ENCODE measurements at places on chromosomes 7 and 10.

DNA sequence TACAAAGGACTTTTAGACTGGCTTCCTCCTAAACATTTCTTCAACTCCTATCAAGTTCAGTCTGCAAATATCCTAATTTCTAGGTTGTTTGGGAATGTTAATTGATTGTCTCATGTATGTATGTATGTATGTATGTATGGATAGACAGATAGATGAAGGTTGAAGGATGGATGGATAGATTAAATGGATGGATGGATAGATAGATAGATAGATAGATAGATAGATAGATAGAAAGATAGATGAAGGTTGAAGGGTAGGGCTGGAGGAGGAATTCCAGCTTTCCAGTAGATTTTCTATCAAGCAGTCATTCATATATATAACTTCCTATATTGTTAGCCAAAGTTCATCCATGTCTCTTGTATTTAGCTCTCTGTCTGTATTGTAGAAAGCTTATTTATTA lies 85.8 kb downstream of the KAT6B start:
- DNase-seq: no peak

DNA sequence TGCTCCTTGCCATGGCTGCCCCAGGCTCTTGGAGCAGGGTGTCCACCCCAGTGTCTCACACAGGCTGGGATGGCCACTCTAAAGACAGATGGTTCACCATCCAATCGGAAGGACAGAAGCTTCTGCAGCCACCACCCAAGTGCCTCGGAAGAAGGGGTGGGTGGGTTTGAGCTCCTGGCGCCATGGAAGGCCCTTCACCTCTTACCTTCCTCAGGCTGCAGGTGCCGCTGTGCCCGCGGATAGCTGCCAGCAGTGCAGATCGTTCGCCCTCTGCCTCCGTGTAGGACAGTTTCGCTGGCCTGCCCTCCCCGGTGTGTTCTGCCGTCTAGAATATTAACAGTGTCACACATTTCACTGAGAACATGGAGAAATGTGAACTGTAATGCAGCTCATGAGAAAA lies 243.6 kb upstream of the GRB10 start:
- no peak for DNase-seq

DNA sequence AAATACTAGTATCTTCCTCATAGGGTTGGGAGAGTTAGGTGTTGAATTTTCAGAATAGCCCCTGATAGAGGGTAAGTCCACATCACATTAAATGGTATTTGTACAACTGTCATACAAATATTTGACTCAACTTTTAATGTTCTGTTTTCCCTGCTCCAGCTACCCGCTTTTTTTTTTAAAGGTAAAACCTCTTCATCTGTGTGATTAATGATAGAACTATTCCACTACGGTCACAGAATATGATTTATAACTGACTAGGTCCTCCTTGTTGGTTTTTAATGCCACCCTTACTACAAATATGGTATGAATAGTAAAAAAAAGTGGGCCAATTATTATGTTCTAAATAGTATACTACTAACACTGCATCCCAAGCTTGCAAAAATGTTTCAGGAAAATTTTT lies 15.6 kb upstream of the NRP1 start:
- no peak for DNase-seq

GRCh38 chr10:8776926-8777622 lies 722.6 kb downstream of the GATA3 start:
- DNase-seq: no peak

DNA sequence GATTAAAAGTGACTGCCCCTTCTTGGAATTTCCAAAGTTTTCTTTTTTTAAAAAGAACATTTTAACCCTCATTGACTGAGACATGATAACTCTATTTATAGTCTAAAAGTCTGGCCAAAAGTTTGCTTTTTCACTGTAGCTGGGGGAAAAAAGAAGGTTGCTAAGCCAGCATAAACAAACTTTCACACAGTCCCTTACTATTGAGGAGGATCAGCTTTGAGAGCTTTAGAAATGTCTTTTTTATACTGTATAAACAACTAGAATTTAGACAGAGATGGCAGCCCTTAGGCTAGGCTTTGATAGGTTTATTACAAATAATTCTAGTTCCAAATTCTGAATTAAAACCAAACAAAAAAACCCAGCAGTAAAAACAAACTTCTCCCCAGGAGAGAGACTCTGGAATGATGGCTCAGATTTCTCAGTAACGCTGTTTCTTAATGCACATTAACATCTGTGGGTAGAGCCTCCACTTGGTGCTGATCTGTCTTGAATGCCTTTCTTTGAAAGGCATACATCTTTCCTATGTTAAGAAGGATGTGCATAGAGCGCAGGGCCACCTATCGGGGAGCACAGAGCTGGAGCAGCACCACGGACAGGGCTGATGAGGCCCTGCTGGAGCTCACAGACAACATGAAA lies 100.9 kb upstream of the PDLIM1 start:
- peak; percentile 27 for DNase-seq

- no peak for DNase-seq
Observed at GRCh38 chr10:48516911-48517310, 88.0 kb downstream of the ARHGAP22 start.

DNA sequence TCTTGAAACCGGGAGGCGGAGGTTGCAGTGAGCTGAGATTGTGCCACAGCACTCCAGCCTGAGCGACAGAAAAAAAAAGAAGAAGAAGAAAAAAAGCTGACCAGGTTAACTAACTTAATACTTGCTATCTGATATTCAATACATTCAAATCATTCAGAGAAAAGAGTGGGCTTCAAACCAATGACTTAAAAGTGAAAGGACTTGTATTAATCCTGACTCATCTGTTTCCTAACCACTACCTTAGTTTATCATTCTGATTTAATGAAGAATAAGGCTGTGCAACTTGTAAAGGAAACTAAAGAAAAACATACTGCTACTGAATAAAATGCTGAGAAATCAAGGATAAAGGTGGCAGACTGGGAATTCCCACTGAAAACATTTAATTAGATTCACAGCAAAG lies 128.4 kb downstream of the NRBF2 start:
- no peak for DNase-seq

DNA sequence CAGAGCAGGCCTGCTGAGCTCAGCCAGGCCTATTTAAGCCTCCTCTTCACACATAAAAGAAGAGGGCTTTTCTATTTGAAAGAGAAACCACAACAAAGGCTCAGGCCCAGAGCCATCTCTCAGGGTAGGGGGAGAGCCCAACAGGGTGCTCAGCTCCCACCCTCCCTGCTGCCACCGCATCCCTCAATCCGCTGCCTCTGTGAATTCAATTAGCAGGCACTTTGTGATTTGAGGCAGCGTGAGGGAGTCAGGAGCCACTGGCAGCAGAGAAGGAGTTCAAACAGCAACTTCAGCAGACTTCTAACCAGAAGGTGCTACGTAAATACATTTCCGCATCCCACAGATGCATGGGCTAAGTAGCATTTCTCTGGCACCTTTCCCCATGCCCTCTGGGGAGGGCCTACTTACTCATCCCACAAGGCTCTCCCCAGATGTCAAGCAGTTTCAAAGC lies 45.2 kb downstream of the LRRC20 start:
- DNase-seq: peak; percentile 20

DNA sequence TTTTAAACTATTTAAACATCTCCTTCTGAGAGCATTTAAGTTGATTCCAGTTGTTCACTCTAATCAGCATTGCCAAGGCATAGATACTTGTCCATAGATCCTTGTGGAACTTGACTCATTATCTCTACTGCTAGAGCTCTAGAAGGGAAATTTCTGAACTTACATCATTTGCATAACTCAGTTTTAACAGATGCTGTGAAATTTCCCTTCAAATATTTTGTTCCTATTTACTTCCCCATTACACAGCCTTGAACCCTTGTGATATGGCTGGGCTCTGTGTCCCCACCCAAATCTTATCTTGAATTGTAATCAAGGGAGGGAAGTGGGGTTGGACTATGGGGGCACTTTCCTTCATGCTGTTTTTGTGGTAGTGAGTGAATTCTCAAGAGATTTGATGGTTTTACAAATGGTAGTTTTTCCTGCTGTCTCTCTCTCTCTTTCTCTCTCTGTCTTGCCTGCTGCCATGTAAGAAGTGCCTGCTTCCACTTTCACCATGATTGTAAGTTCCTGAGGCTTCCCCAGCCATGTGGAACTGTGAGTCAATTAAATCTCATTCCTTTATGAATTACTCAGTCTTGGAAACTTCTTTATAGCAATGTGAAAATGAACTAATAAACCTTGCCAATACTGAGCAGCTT lies 25.4 kb downstream of the INSIG1 start:
- DNase-seq: no peak

GRCh38 chr10:128711806-128712205 lies 585.6 kb upstream of the MKI67 start:
- peak; percentile 8 for DNase-seq

DNA sequence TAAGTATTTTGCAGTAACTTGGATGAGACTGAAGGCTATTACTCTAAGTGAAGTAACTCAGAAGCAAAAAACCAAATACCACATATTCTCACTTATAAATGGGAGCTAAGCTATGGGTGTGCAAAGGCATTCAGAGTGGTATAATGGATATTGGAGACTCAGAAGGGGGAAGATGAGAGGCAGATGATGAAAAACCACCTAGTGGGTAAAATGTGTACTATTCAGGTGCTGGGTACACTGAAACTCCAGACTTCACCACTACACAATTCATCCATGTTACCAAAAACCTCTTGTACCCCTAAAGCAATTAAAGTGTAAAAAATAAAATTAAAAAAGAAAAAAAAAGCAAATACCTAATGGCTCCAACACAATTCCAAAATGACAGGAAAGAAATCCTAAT lies 351.7 kb downstream of the NXPH1 start:
- DNase-seq: no peak

- DNase-seq: no peak
Observed at GRCh38 chr7:127816354-127817190, 164.6 kb downstream of the SND1 start.

GRCh38 chr10:24726626-24727025 lies 2.9 kb upstream of the ARHGAP21 start:
- no peak for DNase-seq

DNA sequence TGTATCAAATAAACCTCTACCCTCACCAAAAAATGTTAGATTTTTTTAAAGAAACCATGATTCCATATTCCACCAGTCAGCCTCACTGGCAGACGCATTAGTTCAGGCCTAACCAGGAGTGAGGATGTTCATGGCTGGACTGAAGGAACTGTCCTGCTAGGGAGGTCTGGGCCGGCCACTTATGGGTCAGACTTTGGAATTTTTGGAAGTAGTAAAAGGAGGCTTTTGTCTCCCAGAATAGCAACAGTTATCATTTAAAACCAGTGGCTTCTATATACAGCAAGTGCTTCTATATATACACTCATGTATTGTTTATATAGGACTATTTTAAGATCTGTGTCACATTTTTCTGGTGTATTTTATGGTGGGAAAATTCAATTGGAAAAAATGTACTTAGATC lies 120.5 kb downstream of the CNNM2 start:
- DNase-seq: no peak

DNA sequence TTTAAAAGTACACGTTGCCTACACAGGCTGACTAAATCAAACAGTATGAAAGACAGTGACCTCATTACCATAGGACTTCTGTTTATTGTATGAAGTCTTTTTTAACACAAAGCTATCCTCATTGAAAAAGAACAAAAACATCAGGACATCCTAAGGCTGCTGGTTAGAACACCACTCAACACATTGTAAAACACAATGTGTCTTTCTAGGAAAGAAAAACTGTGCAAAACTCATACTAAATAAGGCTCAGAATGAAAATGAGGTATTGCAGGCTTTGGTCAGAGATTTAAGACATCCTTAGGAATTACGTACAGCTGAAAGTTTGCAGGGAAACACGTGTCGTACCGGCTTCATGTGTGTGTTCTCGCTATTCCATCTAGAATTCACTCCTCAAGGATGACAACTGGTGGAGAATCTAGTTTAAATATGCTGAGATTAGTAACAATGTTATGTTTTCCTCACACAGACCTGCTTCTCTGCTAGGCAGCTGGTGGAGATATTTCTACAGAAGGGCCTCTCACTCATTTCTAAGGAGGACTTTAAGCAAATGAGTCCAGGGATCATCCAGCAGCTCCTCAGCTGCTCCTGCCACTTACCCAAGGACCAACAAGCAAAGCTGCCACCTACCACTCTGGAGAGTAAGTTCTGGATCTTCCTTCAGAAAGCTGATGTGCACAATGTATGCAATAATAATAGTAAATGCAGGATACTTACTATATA lies 29.3 kb downstream of the SLC39A12 start:
- DNase-seq: peak; percentile 63

DNA sequence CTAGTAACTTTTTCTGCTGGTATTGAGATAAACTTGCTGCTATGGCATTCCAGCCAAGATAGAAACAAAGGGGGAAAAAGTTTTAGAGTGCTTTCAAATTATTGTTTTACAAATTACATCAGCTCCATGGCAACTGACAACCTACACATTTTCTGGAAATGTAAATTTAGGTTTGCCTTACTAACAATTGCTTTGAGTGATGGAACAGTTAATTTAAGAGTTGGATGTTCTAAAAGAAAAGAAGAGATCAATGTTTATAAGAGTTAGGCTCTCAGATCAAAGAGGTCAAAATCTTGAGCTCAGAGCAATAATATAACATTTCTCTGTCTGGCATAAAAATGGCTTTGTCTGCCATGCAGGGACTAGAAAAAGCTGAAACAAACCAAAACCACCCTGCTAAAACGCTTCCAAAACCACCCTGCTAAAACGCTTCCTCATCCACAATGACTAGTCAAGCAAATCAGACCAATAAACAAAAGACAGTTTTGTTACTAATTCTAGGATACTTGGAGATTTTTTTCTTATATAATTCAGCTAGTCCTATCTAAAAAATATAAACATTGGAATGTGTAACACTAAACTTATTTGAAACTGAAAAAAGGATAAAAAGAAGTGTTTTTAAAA lies 32.3 kb downstream of the ORC5 start:
- no peak for DNase-seq

DNA sequence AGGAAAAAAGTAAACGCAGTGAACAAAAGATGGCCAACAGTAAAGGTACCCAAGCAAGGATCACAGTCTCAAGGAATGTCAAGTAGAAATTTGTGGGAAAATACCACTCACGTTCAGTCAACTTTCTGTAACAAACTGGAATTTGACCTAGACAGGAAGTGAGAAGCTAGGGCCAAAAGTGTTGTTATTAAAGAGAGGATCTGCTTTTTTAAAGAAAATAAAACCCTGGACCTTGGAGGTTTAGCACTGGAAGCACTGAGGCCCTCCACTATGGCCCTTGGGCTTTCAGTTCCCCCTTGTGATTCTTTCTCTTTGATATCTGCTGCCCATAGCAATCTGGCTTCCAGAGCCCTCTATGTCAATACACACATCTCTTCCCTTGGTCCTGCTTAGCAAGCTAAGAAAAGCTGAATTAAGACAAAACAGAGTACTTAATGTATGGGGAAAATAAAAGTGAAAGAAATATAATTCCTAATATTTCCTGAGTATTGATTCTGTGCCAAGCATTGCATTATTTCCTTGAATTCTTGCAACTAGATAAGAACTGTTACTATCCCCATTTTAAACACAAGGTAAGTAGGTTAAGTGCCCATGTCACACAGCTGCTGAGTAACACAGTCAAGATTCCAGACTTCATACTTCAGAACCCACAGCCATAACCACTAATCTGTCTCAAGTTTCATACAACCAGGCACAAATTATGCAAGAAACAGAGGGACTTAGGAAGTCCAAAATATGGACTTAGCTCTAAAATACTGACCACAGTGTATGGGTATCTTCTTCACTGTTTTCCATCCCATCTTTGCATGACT lies 2.6 kb upstream of the ZNF438 start:
- DNase-seq: peak; percentile 94

GRCh38 chr10:96334616-96335526 lies 23.9 kb downstream of the OPALIN start:
- DNase-seq: peak; percentile 9
